ENCODE measurements at places on chromosomes 12 and 14.

- no peak for DNase-seq
These were observed 10.2 kb downstream of the SGPP1 start for GRCh38 chr14:63717702-63718101.

GRCh38 chr12:79420146-79420618 is 270.6 kb downstream of the PAWR start:
- DNase-seq: no peak

- no peak for DNase-seq
These were observed 115.4 kb downstream of the ESRRB start for GRCh38 chr14:76491172-76491930.

GRCh38 chr12:76113800-76114757 is 29.6 kb upstream of the NAP1L1 start:
- no peak for DNase-seq

GRCh38 chr14:67260965-67261364 is 19.7 kb downstream of the PALS1 start:
- DNase-seq: no peak

- DNase-seq: no peak
These were observed 122.9 kb downstream of the TSPAN9 start for GRCh38 chr12:3200032-3200617.

Data from activated gamma-delta T cell (primary cell).